Stromal cell of bone marrow (primary cell): ENCODE measurements at places on chromosomes 12 and 14.

GRCh38 chr14:79783041-79783440 is 428.3 kb downstream of the DIO2 start:
- DNase-seq = no peak

DNA sequence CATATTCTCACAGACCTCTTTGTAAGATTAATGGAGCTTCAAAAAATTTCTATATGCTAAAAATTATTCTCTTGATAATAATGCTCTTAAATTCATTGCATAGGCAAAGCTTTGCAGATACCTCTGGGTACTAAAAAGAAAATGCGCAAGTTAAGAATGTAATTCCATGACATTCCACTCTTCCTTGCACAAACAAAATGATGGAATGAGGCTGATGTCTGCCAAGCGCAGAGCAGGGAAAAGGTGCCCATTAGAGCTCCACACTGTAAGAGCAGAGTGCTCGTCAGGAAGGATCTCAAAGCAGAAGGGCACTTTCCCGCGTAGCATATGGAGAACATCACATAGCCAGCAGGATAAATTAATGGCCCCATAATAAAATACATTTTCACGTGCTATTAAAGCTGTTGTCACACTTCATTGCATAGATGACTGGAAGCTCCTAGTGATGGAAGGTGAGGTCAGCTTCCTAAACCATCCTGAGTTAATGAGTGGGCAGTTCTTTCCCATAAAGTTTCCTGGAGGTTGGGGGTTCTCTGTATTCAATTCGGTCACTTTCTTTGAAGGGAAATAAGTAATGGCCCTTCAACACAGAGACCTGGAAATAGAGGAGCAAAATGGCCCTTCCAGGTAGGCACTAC is 1058.9 kb downstream of the GALC start:
- DNase-seq = no peak

GRCh38 chr12:74538491-74539258 is 1.0 kb downstream of the ATXN7L3B start:
- DNase-seq = no peak

GRCh38 chr12:132049876-132050275 is 94.2 kb downstream of the DDX51 start:
- no peak for DNase-seq

GRCh38 chr14:89638891-89639290 is 221.9 kb upstream of the FOXN3 start:
- DNase-seq = no peak
